A549 treated with RU486 at 1 μM for 4 hours (cell line): ENCODE measurements at places on chromosomes 6 and 20. TPM values are rescaled to one million over a fixed set of nuclear protein-coding genes. Genes with fewer than 3 reads are reported as not detected.

The ANGPT4 gene
- total RNA-seq = 0.03 TPM in 1 of 5 replicates, not detected in the others

The C20orf141 gene
- total RNA-seq = 0.34 to 0.66 TPM (median 0.36 TPM) in 3 of 5 replicates, not detected in the others

The KIF25 gene
- total RNA-seq = 0.14 TPM in 1 of 5 replicates, not detected in the others

The BPIFA1 gene
- not detected in 5 replicates for total RNA-seq

The METTL24 gene
- total RNA-seq = not detected in 5 replicates

The SLC22A7 gene
- not detected in 5 replicates for total RNA-seq

The UFL1 gene
- 3.9 to 10.6 TPM (median 8.3 TPM) in 5 replicates for total RNA-seq

The TNXB gene
- total RNA-seq = 0.54 to 0.95 TPM (median 0.63 TPM) in 5 replicates

The KCNK16 gene
- not detected in 5 replicates for total RNA-seq

The PTPRT gene
- total RNA-seq = not detected in 5 replicates

The PPIL6 gene
- 1.5 to 3.1 TPM (median 2.6 TPM) in 5 replicates for total RNA-seq

The TULP4 gene
- 3.7 to 7.3 TPM (median 6.2 TPM) in 5 replicates for total RNA-seq

The RIMS1 gene
- not detected in 5 replicates for total RNA-seq

The PRPH2 gene
- not detected in 5 replicates for total RNA-seq

The TCF21 gene
- total RNA-seq = 0.03 to 0.11 TPM (median 0.09 TPM) in 5 replicates

The GNRH2 gene
- total RNA-seq = 0.22 to 0.53 TPM in 2 of 5 replicates, not detected in the others

The CENPQ gene
- total RNA-seq = 3.4 to 8.9 TPM (median 8.2 TPM) in 5 replicates

The PNPLA1 gene
- not detected in 5 replicates for total RNA-seq

The CAGE1 gene
- 0.10 TPM in 1 of 5 replicates, not detected in the others for total RNA-seq

The CALHM4 gene
- total RNA-seq = not detected in 5 replicates

The ADGRF4 gene
- 6.3 to 8.7 TPM (median 7.8 TPM) in 5 replicates for total RNA-seq

The TP53TG5 gene
- not detected in 5 replicates for total RNA-seq

The SULF2 gene
- total RNA-seq = 20.7 to 25.8 TPM (median 21.3 TPM) in 5 replicates

The SCRT2 gene
- total RNA-seq = not detected in 5 replicates

The KPNA5 gene
- total RNA-seq = 0.42 to 1.9 TPM (median 1.5 TPM) in 5 replicates

The EMILIN3 gene
- total RNA-seq = 0.25 to 0.49 TPM (median 0.40 TPM) in 5 replicates

The GSTA2 gene
- not detected in 5 replicates for total RNA-seq

The BEND3 gene
- 3.3 to 4.1 TPM (median 3.8 TPM) in 5 replicates for total RNA-seq

The HRH3 gene
- total RNA-seq = not detected in 5 replicates

The KIZ gene
- 4.6 to 6.2 TPM (median 4.9 TPM) in 5 replicates for total RNA-seq

The KHDC1L gene
- 0.25 to 0.51 TPM (median 0.39 TPM) in 4 of 5 replicates, not detected in the other for total RNA-seq

The SLX4IP gene
- 2.2 to 2.9 TPM (median 2.6 TPM) in 5 replicates for total RNA-seq

The OGFR gene
- 38.9 to 51.2 TPM (median 44.8 TPM) in 5 replicates for total RNA-seq

The KCNB1 gene
- 0.16 to 0.51 TPM (median 0.23 TPM) in 5 replicates for total RNA-seq

The TM9SF4 gene
- total RNA-seq = 32.1 to 38.3 TPM (median 36.5 TPM) in 5 replicates

The RIPOR3 gene
- 0.05 to 0.10 TPM (median 0.06 TPM) in 3 of 5 replicates, not detected in the others for total RNA-seq

The DEF6 gene
- 0.05 to 0.08 TPM (median 0.06 TPM) in 4 of 5 replicates, not detected in the other for total RNA-seq
